ENCODE measurements at places on chromosomes 6 and 20.

GRCh38 chr6:152232501-152233151 lies 404.5 kb downstream of the SYNE1 start:
- DNase-seq: no peak

- DNase-seq: no peak
Measured at GRCh38 chr20:23399568-23400241, 21.6 kb downstream of the NAPB start.

GRCh38 chr6:87772597-87773530 lies 70.8 kb upstream of the AKIRIN2 start:
- no peak for DNase-seq

GRCh38 chr6:158972241-158973233 lies 27.5 kb downstream of the RSPH3 start:
- DNase-seq: peak; percentile 73

- DNase-seq: no peak
Measured at GRCh38 chr6:13953061-13953705, 28.4 kb downstream of the RNF182 start.

- no peak for DNase-seq
Measured at GRCh38 chr6:108915258-108915657, 67.0 kb downstream of the ARMC2 start.

DNA sequence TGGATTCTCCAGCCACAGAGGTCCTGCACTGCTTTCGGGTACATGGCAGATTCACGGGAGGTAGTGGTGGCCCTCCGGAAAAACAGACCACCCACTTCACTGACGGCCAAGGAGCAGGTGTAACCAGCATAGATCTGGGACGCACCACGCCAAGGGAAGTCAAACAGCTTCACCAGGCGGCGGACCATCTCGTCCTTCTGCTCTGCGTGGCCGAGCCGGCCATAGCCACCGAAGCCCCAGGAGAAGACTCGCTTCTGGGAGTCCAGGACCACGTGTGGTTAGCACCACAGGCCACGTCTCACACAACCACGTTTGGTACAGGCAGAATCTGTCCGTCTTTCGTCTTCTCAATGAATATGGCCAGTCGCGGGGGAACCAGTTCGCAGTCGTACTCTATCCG lies 184.8 kb upstream of the COL21A1 start:
- DNase-seq: no peak

GRCh38 chr6:4879741-4880275 lies 103.6 kb downstream of the CDYL start:
- no peak for DNase-seq

Measured in NCI-H1694 treated with DMSO at 0.1 percent for 48 hours (cell line).